Muscle of back (tissue), 13 donors: ENCODE measurements at places on chromosomes 2 and 18. TPM values are rescaled to one million over a fixed set of nuclear protein-coding genes. Genes with fewer than 3 reads are reported as not detected.

Gene TFCP2L1
- 0.15 TPM for polyA plus RNA-seq

Gene HRH4
- 0.15 TPM for polyA plus RNA-seq

Gene DSEL
- 10.5 TPM for polyA plus RNA-seq

Gene CCL20
- 3.4 TPM for polyA plus RNA-seq

Gene METTL5
- polyA plus RNA-seq, result 64.2 TPM

Gene DLGAP1
- 2.0 TPM for polyA plus RNA-seq

DNA sequence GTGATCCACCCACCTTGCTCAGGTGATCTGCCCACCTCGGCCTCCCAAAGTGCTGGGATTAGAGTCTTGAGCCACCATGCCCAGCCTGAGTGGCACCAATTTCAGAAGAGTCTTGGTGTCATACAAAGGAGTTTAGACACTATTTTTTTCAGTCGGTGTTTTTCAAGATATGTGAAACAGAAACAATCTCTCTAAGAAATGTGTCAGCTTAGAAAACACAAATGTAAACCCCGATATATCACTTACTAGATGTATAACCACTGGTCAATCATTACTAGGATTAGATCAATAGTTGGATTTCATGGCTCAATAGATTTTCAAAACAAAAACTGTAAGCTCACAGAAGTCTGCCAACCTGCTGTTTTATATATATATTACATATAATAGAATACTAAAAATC lies 67.2 kb upstream of the FRZB start:
- no peak for DNase-seq

GRCh38 chr18:62713651-62714247 lies 1.6 kb upstream of the PHLPP1 start:
- DNase-seq, result no peak

GRCh38 chr2:118363604-118364003 lies 275.3 kb downstream of the INSIG2 start:
- no peak for DNase-seq

DNA sequence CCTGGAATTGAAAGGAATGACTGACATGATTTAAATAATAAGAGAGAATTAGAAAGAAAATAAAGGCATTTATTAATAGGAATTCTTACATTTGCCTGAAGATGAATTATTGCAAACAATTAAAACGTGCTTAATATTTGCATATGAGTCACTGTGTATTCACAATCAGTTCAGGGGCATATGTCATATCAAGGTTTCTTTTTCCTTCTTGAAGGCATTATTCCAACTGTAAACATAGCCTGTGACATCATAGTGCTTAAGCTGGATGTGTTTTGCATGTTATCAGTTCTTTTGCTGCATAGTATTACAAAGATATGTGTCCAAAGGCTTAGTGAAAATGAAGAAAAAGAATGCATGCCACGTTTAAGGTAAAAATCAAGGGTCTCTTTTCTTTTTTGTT lies 80.8 kb downstream of the MEIS1 start:
- no peak for DNase-seq

DNA sequence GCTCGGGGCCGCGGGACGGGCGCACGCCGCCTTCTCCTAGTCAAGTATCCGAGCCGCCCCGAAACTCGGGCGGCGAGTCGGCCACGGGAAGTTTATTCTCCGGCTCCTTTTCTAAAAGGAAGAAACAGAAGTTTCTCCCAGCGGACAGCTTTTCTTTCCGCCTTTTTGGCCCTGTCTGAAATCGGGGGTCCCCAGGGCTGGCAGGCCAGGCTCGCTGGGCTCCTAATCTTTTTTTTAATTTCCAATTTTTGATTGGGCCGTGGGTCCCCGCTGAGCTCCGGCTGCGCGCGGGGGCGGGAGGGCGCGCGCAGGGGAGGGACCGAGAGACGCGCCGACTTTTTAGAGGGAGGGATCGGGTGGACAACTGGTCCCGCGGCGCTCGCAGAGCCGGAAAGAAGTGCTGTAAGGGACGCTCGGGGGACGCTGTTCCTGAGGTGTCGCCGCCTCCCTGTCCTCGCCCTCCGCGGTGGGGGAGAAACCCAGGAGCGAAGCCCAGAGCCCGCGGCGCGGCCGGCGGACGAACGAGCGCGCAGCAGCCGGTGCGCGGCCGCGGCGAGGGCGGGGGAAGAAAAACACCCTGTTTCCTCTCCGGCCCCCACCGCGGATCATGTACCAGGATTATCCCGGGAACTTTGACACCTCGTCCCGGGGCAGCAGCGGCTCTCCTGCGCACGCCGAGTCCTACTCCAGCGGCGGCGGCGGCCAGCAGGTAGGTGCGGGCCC lies 617 bp downstream of the FOSL2 start:
- DNase-seq, result peak; percentile 64

- no peak for DNase-seq
Observed at GRCh38 chr2:206937555-206937954, 1.8 kb upstream of the CPO start.

- no peak for DNase-seq
Observed at GRCh38 chr2:54660752-54661151, 62.7 kb upstream of the EML6 start.

DNA sequence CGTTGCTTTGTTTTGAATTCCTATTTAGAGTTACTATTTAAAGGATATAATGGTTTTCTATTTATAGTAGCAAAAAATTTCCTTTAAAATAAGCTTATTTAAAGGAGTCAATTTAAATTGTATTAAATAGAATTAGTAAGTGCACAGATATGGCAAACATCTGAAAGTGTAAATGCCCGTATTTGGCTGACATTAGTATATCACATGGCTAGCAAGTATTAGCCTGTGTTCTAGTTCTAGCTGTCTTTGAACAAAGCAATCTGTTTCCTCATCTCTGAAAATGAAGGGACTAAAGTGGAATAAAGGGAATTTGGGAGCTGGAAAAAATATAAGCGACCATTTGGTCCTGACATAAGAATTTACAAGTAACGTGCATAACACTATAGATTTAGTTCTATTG lies 32.2 kb downstream of the PELI1 start:
- DNase-seq, result no peak

DNA sequence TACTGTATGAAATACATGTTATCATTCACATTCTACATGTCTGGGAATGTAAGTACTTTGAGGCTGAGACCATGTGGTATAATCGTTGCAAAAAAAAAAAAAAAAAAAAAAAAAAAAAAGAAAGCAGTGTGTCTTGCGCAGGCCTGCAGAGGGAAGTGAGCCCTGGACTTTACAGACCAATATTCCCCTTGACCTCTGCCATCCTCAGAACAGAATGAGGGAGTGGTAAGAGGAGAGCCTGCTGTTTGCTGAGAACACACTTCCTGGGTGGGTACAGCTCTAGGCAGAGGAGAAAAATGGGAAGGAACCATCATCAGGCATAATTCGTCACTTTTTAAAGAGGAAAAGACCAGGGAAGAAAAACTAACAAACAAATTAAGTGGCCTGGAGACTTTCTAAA lies 28.8 kb upstream of the TBC1D8 start:
- DNase-seq, result peak; percentile 40

- DNase-seq, result no peak
Observed at GRCh38 chr18:52971097-52971496, 631.1 kb downstream of the DCC start.
